Stimulated activated CD4-positive, alpha-beta T cell treated with anti-CD3 and anti-CD28 coated beads, TNF-alpha, amount 100 ng/mL, for 4 hours (primary cell): ENCODE measurements at places on chromosomes 4 and X.

DNA sequence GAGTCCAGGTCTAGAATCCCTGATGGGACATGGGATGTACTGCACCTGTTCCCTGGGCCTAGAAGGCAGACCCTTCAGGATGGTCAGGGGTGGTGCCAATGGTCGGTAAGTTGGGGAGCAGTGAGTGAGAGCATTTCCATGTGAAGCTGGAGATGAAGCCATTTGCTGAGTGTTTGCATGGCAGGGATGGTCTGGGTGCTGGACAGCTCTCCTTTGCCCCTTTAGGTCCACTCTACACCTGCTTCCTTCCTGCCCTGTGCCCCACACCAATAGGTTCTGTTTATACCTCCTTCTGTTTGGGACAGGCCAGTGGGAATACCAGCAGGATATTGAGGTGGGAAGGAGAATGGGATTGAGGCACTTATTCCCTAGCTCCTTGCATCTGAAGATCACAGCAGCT lies 181.3 kb downstream of the STK32B start:
- DNase-seq = no peak

- no peak for DNase-seq
Measured at GRCh38 chr4:24880186-24880585, 32.7 kb downstream of the CCDC149 start.

DNA sequence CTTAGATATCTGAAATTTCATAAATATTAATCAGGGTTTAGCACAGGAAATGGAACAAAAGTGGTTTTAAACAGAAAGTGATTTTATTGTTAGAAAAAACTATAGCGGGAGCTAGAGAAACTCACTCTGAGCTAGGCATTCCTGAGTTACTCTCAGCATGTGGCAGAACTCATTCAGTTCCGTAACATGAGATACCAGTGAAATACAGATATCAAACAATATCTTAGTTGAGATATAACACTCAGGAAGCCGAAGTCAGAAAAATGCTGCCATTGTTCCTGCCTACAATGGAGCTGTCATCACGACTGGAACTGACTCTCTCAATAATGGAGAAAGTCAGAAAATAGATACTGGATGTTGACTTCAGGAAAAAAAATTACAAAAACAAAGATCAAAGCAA lies 1428.7 kb downstream of the PCDH18 start:
- DNase-seq = no peak

- DNase-seq = no peak
Measured at GRCh38 chr4:169348541-169348940, 77.8 kb upstream of the SH3RF1 start.

GRCh38 chr4:177321647-177322046 lies 12.0 kb downstream of the NEIL3 start:
- no peak for DNase-seq

GRCh38 chr4:88610771-88611170 lies 18.5 kb downstream of the HERC3 start:
- no peak for DNase-seq

DNA sequence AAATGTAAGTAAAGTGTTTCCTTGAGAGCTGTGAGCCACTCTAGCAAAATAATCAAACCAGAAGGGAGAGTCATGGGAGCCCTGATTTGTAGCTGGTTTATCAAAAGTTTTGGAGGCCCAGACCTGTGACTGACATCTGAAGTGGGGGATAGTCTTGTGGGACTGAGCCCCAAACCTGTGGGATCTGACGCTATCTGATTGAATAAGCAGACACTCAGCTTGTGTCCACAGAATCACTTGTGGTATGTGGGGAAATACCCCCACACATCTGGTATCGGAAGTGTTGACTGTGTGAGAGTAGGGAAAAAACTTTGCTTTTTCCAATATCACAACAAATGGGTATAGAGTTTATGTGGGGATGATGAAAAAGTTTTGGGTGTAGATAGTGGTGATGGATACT lies 35.4 kb downstream of the FUNDC1 start:
- DNase-seq = no peak

GRCh38 chr4:169604131-169604900 lies 8.1 kb downstream of the NEK1 start:
- DNase-seq = no peak

DNA sequence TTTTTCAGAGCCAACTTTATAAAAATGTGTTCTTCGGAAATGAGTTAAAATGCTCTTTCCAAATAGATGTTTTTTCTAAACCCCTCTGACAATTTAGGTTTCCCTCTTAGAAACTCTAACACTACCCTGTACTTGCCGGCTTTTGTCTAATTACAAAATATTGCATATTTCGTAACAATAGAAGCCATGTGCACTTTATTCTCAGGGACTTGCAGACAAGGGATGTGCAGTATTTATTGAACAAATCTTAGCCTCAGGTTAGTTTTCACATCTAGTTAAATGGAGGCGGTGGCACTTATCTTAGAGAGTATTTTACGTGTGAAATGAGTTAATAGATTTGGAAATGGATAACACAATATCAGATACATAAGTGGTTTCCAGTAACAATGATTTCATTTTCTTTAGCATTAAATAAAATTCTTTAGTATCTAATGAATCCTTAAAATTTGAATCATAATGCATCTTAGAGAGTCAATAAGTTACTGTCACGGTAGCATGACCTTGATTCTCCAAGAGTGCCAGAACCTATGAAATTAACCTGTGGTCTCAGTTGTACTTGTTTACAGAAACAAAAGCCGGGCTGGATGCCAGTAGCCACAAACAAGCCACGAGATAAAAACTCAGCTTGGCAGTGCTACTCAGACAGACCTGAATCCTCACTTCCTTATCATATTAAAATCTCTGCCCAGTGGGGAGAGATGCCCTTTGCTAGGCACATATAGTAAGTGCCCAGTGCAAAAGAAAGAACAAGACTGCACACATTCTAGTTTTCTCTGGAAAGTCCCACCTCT lies 772 bp upstream of the PABPC4L start:
- DNase-seq = no peak

- DNase-seq = no peak
Measured at GRCh38 chr4:105059337-105059736, 87.3 kb upstream of the TET2 start.

DNA sequence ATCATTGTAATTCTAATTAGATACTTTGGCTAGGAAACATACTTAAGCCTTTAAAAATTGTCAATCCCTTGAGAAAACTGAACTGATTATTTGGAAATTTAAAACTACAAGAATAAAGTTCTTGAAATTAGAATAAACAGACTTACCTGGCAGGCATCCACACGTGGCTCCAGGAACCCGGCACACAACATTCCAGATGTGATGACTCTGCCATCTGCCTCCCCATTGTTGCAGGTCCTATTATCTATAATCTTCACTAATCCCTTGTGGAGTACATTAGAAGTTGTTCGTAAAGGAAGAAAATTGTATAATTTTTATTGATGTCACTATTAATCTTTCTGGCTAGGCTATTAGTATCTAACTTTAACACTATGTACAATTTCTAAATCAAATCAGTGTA lies 16.2 kb upstream of the GNRHR start:
- DNase-seq = no peak

DNA sequence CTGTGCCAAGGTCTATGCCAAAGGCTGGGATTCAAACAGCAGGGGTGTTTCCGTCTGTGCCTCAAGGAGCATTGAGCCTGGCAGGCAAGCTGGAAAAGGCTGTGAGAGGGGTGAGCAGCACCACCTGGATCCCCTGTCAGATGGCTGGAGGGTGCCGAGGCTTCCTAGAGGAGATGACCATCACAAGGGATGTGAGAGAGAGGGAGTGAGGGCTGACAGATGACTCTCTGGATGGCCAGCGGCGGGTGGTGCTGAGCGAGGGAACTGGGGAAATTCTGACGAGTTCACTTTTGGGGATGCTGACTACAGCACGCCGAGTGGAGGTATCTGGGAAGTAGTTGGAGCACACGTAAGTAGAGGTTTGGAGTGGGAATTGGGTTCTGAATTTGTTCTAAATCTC lies 22.6 kb upstream of the CYP4V2 start:
- DNase-seq = no peak

DNA sequence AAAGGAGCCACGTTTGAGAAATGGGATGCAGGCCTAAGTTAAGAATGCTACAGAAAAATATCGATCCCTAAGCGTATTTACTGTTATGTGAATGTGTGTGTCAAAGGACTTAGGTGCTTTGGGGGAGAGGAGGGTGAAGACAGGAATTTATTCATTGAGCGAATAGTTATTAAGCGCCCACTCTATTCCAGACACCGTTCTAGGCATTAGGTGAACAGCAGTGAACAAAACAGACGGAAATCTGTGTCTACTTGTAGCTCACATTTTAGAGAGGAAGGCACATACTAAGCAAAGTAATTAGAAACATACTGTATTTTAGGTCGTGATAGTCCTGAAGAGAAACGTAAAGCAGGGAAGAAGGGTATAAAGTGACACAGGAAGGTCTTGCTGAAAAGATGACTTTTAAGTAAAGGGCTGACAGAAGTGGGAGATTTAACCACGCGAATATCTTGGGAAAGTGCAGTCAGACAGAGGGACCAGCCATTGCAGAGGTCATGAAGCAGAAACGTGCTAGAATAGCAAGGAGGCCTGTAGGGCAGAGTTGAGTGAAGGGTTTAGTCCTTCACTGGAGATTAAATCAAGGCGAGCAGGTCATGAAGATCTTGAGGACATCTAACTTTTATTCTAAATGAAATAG lies 541 bp downstream of the AIMP1 start:
- DNase-seq = no peak

DNA sequence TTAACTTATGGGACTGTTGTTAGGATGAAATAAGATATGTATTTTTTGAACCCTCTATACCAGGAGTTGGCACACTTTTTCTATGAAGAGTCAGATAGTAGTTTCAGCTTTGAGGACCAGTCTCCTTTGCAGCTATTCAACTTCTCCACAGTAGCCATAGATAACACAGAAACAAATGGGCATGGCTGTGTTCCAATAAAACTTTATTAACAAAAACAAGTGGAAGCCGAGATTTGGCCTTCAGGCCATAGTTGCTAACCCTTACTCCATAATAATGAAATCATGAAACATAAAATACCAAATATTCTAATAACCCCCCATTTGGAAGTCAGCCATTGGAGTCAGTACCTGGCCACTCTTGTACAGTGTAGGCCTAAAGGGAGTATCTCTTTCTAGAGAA lies 30.6 kb downstream of the ARX start:
- DNase-seq = no peak

DNA sequence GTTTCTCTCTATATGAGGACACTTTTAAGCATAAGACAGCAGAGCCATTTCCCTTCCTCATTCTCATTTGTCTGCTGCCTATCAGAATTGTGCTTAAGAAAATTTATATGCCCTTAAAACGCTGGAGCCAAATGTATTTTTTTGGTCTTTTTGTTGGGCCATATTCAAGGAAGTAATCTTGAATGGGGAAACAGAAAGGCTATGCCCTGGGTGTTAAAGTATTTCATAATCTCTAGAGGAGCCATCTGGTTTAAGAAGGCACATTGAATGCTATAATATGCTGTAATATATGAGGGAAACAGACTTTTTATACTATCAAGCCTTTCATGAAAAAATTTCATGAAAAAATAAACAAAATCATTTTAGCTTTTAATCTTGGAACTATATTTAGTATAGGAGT lies 4.3 kb downstream of the DMD start:
- no peak for DNase-seq

GRCh38 chr4:24991015-24991414 lies 39.7 kb downstream of the LGI2 start:
- no peak for DNase-seq

- DNase-seq = no peak
Measured at GRCh38 chrX:48278958-48279357, 23.8 kb downstream of the SSX1 start.

DNA sequence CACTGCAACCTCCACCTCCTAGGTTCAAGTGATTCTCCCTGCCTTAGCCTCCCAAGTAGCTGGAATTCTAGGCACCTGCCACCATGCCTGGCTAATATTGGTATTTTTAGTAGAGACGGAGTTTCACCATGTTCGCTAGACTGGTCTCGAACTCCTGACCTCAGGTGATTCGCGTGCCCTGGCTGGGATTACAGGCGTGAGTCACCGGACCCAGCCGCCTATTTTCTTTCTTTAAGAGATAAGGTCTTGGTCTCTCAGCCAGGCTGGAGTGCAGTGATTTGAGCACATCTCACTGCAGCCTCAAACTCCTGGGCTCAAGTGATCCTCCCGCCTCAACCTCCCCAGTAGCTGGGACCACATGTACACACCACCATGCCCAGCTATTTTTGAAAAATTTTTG lies 166.5 kb downstream of the DHRSX start:
- no peak for DNase-seq
